ENCODE measurements at places on chromosomes 7 and 10. TPM values are rescaled to one million over a fixed set of nuclear protein-coding genes. Genes with fewer than 3 reads are reported as not detected.

- H3K27me3 ChIP-seq: no peaks in the 10 kb centered on the region
- H3K4me3 ChIP-seq: peak overlapping the region; percentile 92
- peaks cover 3% of the 10 kb centered on the region for H3K36me3 ChIP-seq
- peak overlapping the region; percentile 98 for H3K27ac ChIP-seq
- peaks cover 39% of the 10 kb centered on the region for H3K4me1 ChIP-seq
Measured at GRCh38 chr10:930625-931325, 730 bp downstream of the LARP4B start.

- no peak for DNase-seq
- no peak overlapping the region for H3K4me3 ChIP-seq
- H3K27ac ChIP-seq: no peak overlapping the region
- H3K27me3 ChIP-seq: peaks cover 6% of the 10 kb centered on the region
Measured at GRCh38 chr10:114881417-114881816, 56.6 kb upstream of the TRUB1 start.

GRCh38 chr10:51288511-51288910, 214.2 kb downstream of the PRKG1 start:
- no peak for DNase-seq
- no peak overlapping the region for H3K4me3 ChIP-seq
- peaks cover under 1% of the 10 kb centered on the region for H3K4me1 ChIP-seq
- H3K27ac ChIP-seq: no peak overlapping the region
- no peaks in the 10 kb centered on the region for H3K27me3 ChIP-seq

GRCh38 chr10:122756656-122757055, 57.0 kb upstream of the C10orf120 start:
- no peaks in the 10 kb centered on the region for H3K36me3 ChIP-seq
- no peak overlapping the region for H3K4me3 ChIP-seq
- DNase-seq: no peak
- no peaks in the 10 kb centered on the region for H3K4me1 ChIP-seq
- no peak overlapping the region for H3K27ac ChIP-seq

DNA sequence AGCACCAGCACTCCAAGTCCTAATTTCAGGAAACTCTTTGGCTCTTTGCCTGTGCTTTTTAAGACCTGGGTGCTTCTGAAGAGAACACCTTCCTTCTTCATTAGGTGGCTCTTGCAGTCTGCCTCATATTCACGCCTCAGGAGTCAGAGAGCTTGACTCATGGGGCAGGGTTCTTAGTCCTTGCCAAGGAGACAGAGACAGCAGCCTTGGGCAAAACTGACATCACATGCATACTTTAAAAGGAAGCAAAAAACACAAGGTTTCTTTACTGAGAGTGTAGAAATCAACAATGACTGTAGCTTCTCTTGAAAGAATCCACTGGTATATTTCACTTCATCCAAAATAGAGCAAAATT, 780.6 kb downstream of the INHBA start:
- DNase-seq: no peak
- H3K4me1 ChIP-seq: no peaks in the 10 kb centered on the region
- no peak overlapping the region for H3K27ac ChIP-seq
- no peaks in the 10 kb centered on the region for H3K27me3 ChIP-seq
- H3K36me3 ChIP-seq: no peaks in the 10 kb centered on the region

DNA sequence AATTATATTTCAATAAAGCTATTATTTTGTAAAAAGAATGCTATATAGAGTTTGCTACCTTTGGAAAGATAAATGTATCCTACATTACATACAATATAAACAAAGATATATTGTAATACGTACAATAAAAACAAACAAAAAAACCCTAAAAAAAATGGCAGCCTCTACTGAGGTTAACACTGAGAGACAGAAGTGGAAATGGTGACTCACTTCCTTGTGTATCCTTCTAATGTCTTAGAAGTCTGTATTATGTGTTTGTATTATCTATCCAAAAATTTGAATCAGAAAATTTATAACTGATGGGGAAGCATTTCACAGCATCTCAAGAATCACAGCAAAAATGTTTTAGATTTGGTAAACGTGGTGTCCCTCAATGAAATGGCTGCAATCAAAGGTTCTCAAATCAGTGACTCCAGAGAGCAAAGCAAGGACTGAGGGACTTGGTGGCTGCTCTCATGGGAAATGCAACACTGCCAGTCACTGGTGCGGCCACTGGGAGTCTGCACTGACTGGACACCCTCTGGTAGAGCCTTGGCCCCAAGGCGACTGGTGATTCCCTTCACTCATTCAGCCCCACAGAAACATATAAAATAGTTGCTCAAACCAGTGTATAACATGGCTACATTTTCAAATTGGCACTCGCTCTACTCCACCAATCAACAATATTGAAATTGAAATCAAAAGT, 53.8 kb downstream of the PANK1 start:
- H3K27ac ChIP-seq: no peak overlapping the region
- H3K27me3 ChIP-seq: no peaks in the 10 kb centered on the region
- no peak overlapping the region for H3K4me3 ChIP-seq
- DNase-seq: no peak

DNA sequence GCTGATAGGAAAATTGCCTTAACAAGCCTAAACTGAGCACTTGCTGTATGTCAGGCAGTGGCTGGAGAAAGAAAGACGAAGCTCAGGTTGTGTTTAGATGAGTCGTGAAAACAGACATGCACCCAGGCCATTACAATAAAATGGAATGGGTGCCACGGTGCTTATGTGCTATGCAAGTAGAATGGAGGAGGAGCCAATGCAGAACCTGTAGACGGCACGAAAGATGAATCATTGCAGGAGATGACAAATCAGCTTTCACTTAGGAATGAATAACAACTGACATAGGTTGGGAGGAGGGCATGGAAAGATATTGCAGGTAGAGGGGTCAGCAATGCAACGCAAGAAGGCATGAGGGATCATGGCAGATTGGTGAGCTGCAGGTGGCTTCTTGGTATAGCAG, 61.2 kb upstream of the ARHGAP21 start:
- H3K36me3 ChIP-seq: no peaks in the 10 kb centered on the region
- no peak overlapping the region for H3K4me3 ChIP-seq

DNA sequence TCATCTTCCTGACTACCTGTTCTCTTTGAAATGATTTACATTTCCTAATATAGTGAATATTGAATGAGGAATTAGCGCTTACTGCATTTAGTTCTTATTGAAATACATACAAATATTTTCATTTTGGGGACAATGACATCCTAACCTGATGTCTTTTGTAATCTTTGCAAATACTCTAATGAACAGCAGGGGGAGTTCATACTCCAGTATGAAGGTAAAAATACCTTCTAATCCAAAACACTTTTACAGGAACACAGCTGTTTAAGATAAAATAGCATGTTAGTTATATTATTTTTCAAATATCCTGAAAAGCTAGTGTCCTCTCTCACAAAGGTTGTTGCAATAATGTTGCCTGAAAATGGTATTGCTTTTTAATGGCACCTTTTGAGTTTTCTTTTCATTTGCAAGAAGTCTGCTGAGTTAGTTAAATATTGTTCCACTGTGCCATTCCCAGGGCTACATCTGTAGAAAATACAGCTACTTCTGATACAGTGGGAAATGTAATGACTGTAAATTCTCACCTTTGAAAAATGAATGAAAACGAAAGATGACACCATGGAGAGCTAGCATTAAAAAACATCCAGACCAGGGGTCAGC, 400.0 kb downstream of the PHF14 start:
- no peak overlapping the region for H3K4me3 ChIP-seq
- no peaks in the 10 kb centered on the region for H3K27me3 ChIP-seq
- no peak overlapping the region for H3K27ac ChIP-seq
- H3K4me1 ChIP-seq: no peaks in the 10 kb centered on the region

DNA sequence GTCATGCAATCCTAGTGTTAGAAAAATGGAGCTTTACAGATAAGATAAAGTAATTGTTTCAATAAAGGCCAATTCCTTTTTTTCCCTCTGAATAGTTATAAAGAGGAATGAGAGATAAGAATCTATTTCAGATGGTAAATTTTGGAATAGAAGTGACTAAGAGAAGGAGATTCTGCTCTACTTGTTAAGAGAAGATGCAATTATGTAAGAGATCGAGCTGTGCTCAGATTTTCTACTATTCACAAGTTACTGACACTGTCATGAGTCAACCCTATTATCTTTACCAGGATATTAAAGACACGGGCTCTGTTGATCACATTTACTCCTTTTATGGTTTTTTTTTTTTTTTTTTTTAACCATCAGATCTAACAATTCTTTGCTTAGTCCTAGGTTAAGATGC, 511.3 kb downstream of the ARL4A start:
- H3K36me3 ChIP-seq: no peaks in the 10 kb centered on the region
- no peak overlapping the region for H3K4me3 ChIP-seq
- no peaks in the 10 kb centered on the region for H3K4me1 ChIP-seq
- no peak overlapping the region for H3K27ac ChIP-seq

DNA sequence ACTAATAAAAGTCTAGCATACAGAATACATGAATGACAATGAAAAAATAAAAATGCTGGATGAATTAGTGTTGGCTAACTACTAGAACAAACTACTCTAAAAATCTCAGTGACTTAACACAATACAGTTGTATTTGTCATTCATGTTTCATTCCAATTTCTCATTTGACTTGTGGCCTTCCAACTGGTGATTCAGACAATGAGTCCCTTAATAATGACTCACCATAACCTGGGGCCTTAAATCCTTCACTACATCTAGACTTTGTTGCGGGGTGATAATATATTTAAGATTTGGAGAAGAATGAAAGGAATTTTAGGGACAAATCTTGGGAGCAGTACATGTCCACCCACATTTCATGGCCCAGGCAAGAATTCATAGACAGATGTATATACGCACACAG, 90.5 kb upstream of the POM121L12 start:
- no peaks in the 10 kb centered on the region for H3K36me3 ChIP-seq
- no peak overlapping the region for H3K4me3 ChIP-seq
- H3K4me1 ChIP-seq: peaks cover 3% of the 10 kb centered on the region
- no peak for DNase-seq
- no peak overlapping the region for H3K27ac ChIP-seq

GRCh38 chr10:68303849-68304412, 27.9 kb upstream of the HNRNPH3 start:
- no peaks in the 10 kb centered on the region for H3K36me3 ChIP-seq
- H3K27ac ChIP-seq: no peak overlapping the region
- H3K27me3 ChIP-seq: no peaks in the 10 kb centered on the region
- H3K4me1 ChIP-seq: peaks cover 14% of the 10 kb centered on the region
- no peak for DNase-seq

GRCh38 chr10:75033399-75034130, 77.9 kb upstream of the SAMD8 start:
- no peak overlapping the region for H3K4me3 ChIP-seq
- no peaks in the 10 kb centered on the region for H3K27me3 ChIP-seq
- no peak for DNase-seq
- peaks cover 20% of the 10 kb centered on the region for H3K4me1 ChIP-seq
- H3K27ac ChIP-seq: no peak overlapping the region

GRCh38 chr10:85515316-85515715, 851.3 kb downstream of the GRID1 start:
- no peak overlapping the region for H3K27ac ChIP-seq
- no peaks in the 10 kb centered on the region for H3K36me3 ChIP-seq
- DNase-seq: no peak
- no peak overlapping the region for H3K4me3 ChIP-seq
- H3K4me1 ChIP-seq: no peaks in the 10 kb centered on the region
- peaks cover 2% of the 10 kb centered on the region for H3K27me3 ChIP-seq

DNA sequence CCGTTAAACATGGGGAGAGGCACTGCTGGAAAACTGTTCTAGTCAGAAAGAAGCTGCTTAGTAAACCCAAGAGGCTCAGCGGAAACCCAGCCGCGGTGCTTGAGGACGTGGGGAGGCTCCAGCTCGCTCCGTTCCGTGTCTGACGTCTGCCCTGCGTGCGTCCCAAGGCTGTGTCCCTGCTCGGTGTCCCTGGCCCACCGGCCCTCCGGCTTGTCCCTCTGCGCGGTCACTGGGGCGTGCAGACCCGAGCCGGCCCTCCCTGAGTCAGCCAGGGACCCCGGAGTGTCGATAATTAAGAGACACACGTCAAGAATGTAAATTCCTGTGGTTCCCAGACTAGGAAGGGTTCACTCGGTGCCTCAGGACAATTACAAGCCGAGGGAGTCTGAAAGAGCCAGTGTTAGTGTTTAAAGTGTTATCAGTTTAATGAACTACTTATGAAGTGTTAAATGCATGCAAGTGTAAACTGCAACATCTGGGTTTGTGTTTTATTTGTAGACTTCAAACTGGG, 98.9 kb downstream of the WDR11 start:
- no peaks in the 10 kb centered on the region for H3K36me3 ChIP-seq
- peak overlapping the region; percentile 83 for H3K27ac ChIP-seq
- H3K4me3 ChIP-seq: peak overlapping the region; percentile 60

GRCh38 chr7:37508118-37508517, 59.5 kb upstream of the ELMO1 start:
- H3K4me1 ChIP-seq: no peaks in the 10 kb centered on the region
- H3K36me3 ChIP-seq: no peaks in the 10 kb centered on the region
- peaks cover 4% of the 10 kb centered on the region for H3K27me3 ChIP-seq
- no peak overlapping the region for H3K27ac ChIP-seq
- H3K4me3 ChIP-seq: no peak overlapping the region

DNA sequence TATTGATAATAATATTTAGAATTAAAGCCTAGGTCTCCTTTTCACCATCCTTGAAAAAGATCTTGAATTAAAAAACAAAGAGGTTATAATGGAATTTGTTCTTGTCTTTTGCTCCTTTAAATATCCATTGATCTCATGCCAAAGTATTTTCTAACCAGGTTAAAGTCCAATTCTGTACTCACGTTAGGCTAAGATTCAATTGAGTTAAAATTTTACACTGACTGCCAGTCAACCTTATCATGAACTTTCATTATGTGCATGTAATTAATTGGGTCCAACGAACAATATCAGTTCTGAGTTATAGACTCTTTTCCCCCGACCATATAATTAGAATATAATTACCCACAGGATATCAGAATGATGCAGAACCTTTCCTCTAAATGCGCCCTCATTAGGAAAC, 266.6 kb downstream of the DGKB start:
- H3K4me3 ChIP-seq: no peak overlapping the region
- no peak for DNase-seq
- no peak overlapping the region for H3K27ac ChIP-seq

- no peaks in the 10 kb centered on the region for H3K27me3 ChIP-seq
- H3K27ac ChIP-seq: peak overlapping the region; percentile 92
- H3K4me3 ChIP-seq: no peak overlapping the region
- peaks cover 32% of the 10 kb centered on the region for H3K4me1 ChIP-seq
- H3K36me3 ChIP-seq: no peaks in the 10 kb centered on the region
- DNase-seq: no peak
Measured at GRCh38 chr7:22445140-22445743, 54.7 kb downstream of the STEAP1B start.

Gene CTBP2
- 183 TPM for total RNA-seq

Gene NRG3
- total RNA-seq: 32.2 TPM

Gene SPDYE2B
- not detected for total RNA-seq

Gene STEAP4
- not detected for total RNA-seq

Gene KLF14
- 0.14 TPM for total RNA-seq

Gene SDK1
- 39.6 TPM for total RNA-seq
